ENCODE measurements at places on chromosomes 1 and 21. TPM values are rescaled to one million over a fixed set of nuclear protein-coding genes. Genes with fewer than 3 reads are reported as not detected.

The BECN2 gene
- total RNA-seq, result 0.37 TPM

The HSD3B2 gene
- not detected for total RNA-seq

DNA sequence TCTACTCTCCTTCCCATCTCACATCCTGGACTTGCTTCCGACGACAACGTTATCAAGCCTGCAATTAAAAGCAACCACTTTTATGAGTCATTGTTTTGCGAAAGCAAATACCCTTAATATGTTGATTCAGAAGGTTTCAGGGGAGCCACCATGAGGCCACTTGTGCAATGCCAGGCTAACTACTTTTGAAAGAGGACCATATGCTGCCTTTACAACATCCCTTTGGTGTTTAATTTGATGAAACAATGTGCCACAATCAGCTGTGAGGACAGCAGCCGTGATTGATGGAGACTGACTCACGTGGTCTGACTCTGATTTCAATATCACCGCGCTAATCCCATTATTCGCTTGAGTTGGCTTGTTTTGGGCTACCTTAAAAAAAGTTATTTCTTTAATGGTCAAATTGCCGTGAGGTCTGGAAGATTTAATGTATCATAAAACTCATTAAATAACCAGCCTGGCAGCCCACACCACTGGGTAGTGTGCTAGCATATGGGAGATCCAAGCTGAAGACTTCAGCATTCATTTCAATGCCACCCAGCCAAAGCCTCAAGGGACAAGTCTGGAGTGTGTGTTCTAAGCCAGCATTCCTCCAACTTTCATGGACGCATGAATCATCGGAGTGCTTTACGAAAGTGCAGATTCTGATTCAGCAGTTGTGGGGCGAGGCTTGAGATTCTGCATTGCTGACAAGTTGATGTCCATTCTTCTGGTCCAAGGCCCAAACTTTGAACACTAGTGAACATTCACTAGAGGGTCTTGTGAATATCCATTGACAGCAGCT is 73.3 kb upstream of the PAXBP1 start:
- no peak for DNase-seq

GRCh38 chr1:206117151-206117948 is at the start of gene AVPR1B:
AVPR1B (minus strand) TSS chr1:206117388; CDS start chr1:206116890, 498 bp downstream.
- no peak for DNase-seq

- DNase-seq, result no peak
These were observed 19.5 kb downstream of the PAFAH2 start for GRCh38 chr1:25978403-25978802.

GRCh38 chr1:96416111-96416595 is 305.4 kb upstream of the PTBP2 start:
- no peak for DNase-seq

- DNase-seq, result no peak
These were observed 71.8 kb downstream of the NTPCR start for GRCh38 chr1:233022246-233022645.

All from PC-9 (cell line).